ENCODE measurements at places on chromosomes 12 and 14. TPM values are rescaled to one million over a fixed set of nuclear protein-coding genes. Genes with fewer than 3 reads are reported as not detected.

Gene KLRD1
- total RNA-seq: 0.06 TPM

Gene PSEN1
- total RNA-seq: 41.4 TPM

GRCh38 chr12:67147447-67147846 lies 121.7 kb upstream of the CAND1 start:
- H3K4me3 ChIP-seq: no peak overlapping the region
- DNase-seq: no peak
- H3K4me1 ChIP-seq: no peaks in the 10 kb centered on the region
- no peaks in the 10 kb centered on the region for H3K36me3 ChIP-seq
- H3K27me3 ChIP-seq: peaks cover 10% of the 10 kb centered on the region
- no peak overlapping the region for H3K27ac ChIP-seq

Gene KRT78
- total RNA-seq: 0.15 TPM

DNA sequence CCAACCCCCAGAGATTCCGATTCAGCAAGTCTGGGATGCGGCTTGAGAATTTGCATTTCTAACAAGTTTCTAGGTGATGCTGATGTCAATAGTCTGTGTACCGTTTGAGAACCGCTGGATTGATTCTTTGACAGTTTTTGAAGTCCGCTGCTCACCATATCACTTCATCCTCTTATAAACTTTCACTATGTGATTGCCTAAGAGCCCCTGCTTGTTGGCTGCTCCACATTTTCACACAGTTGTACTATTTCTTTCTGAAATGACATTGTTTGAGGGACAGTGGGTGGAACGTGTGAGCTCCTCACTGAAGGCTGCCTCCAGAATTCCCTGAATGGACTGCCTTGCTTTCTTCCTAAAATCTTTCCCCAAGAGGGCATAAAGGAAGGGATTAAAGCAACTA lies 7.7 kb downstream of the C3AR1 start:
- no peaks in the 10 kb centered on the region for H3K27me3 ChIP-seq
- no peaks in the 10 kb centered on the region for H3K36me3 ChIP-seq
- H3K4me3 ChIP-seq: no peak overlapping the region
- H3K27ac ChIP-seq: no peak overlapping the region

- no peak overlapping the region for H3K4me3 ChIP-seq
- no peaks in the 10 kb centered on the region for H3K36me3 ChIP-seq
- no peaks in the 10 kb centered on the region for H3K27me3 ChIP-seq
- peaks cover 62% of the 10 kb centered on the region for H3K4me1 ChIP-seq
Observed at GRCh38 chr12:31004666-31005065, 69.0 kb upstream of the DDX11 start.

DNA sequence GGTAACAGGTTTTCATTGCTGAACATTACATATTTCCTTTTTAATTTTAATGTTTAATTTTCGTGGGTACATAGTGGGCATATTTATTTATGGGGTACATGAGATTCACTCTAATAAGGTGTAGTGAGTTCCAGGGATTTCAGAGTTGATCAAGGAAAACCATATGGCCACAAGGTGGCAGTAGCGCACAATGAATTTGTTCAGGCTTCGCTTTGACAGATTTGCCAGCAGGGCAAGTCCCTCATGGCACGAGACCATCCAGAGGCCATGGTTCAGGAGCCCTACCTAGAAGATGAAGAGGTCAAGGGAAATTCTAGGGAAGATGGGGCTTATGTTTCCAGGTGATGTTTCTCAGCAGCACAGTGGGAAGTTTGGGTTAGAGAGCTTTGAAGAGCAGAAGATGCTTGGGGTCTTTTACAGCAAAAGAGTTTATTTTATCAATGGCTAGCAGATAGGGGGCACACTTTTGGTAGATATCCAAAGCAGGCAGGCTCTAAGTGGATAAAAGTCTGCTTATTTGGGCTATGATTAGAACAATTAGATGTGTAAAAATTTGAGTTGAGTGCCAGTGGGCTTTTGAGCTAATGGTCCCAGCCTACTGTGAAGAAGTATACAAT lies 1004.4 kb downstream of the AACS start:
- H3K27ac ChIP-seq: no peak overlapping the region
- H3K4me1 ChIP-seq: no peaks in the 10 kb centered on the region
- no peaks in the 10 kb centered on the region for H3K27me3 ChIP-seq
- no peak overlapping the region for H3K4me3 ChIP-seq

DNA sequence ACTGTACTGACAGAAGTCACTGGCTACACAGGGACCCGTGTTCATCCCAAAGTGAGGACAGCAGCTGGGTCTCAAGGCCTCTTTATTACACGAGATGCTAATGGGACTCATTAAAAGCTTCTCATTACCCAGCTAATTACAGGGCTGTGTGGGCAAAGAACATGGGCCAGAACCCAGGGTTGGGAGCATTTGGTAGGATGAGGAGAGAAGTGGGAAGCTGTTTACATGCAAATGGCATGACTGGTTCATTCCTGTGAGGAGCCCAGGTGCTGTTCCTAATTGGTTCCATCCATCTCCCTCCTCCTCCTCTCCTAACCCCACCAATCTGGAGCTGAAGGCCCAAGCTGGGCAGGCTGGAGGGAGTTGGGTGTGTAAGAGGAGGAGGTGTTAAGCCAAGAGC lies 8.9 kb upstream of the TAC3 start:
- peaks cover 18% of the 10 kb centered on the region for H3K27me3 ChIP-seq
- no peak overlapping the region for H3K4me3 ChIP-seq
- no peak for DNase-seq
- H3K27ac ChIP-seq: no peak overlapping the region

Gene SLCO1A2
- total RNA-seq: not detected

Gene OR11H6
- not detected for total RNA-seq

Gene ITGB7
- 3.4 TPM for total RNA-seq

Gene SIX6
- not detected for total RNA-seq

DNA sequence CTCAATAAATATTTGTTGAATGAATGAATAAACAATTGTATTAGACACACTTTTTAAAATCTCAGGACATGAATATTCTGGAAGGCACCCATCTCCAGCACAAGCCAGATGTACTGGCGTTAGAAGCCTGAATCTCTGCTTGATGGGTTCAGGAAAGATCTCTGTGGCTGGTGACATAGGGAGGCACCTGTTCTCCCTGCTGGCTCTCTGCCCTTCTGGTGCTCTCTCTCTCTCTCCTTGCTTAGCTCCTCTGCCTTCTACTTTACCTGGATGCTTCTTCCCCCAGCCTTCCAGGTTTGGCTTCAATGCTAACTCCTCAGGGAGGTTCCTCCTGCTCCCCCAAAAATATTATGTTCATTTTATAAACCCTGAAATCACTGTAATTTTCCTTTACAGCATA lies 1.5 kb downstream of the CYP46A1 start:
- no peak overlapping the region for H3K27ac ChIP-seq
- H3K36me3 ChIP-seq: no peaks in the 10 kb centered on the region
- no peaks in the 10 kb centered on the region for H3K27me3 ChIP-seq
- no peak overlapping the region for H3K4me3 ChIP-seq

Measured in PC-3 (cell line).